GF-D8 (cell line): ENCODE measurements at places on chromosomes 6 and 20.

DNA sequence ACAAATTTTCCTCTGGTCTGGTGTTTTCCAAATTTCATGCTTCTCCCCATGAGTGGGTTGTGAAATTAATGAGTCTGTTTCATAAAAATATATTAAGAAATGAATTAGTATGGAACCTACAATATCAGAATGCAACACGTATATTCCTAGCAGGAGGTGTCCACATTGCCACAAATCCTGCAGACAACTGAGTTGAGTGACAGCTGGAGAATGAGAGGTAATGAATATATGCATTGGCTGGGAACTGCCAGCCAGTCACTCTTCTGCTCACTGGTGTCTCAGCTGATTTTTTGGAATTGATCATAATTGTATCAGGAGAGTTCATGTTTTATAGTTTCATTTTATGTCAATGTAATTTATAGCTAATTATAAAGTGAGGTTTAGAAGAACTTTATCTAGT is 6.3 kb upstream of the ARFGEF3 start:
- DNase-seq, result no peak

DNA sequence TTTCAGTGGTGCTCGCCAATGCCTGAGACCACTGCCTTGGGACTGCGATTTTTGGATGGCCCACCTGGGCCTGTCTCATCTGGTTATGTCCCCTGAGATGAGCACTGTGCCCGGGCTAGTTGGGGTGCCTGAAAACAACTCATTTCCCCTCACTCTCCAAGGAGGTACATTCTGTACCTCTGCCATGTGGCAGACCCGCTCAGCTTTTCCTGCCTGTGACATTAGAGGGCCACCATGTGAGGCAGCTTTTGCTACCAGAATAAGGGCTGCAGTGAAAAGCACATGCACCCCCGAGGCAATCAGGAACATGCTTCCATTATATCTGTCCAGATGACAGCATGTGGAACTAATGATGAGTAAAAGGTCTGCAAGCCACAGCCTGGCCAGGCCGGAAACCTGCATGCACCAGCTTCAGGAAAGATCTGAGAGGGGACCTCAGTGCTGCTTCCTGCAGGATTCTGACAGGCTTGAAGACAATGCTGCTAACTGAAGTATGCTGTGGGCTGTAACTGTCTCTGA is 11.3 kb upstream of the SRSF6 start:
- DNase-seq, result no peak

GRCh38 chr6:12522347-12522746 is 194.2 kb upstream of the PHACTR1 start:
- no peak for DNase-seq

GRCh38 chr6:27279513-27280063 is 32.1 kb downstream of the PRSS16 start:
- no peak for DNase-seq

GRCh38 chr6:144087789-144088426 is 7.5 kb downstream of the SF3B5 start:
- DNase-seq, result no peak

- no peak for DNase-seq
Measured at GRCh38 chr20:59567585-59568508, 36.5 kb upstream of the PHACTR3 start.

- DNase-seq, result no peak
Measured at GRCh38 chr20:58893355-58894120, 41.0 kb downstream of the GNAS start.

GRCh38 chr6:55388211-55388610 is 60.9 kb downstream of the GFRAL start:
- DNase-seq, result no peak

DNA sequence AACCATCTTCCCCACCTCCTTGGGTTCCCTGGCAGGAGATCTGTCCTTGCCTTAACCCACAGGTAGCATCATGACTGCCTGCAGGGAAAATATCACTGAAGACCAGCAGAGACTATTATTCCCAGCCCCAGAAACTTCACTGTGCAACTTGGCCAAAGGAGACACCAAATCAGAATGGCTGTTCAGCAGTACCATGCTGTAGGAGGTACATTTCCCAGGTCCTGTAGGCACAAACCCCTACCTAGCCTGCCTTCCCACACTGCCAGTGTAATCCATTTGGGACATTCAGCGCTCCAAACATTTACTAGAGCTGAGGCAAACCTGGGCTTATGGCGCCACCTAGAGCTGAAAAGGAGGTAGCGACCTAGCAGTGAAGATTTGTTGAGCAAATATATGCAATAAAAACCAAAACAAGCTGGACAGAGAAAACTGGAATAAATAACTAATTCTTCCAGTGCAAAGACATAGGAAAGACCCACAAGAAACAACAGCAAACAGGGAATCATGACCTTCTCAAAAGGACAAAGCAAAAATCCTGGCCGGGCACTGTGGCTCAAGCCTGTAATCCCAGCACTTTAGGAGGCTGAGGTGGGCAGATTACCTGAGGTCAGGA is 60.3 kb downstream of the VTA1 start:
- DNase-seq, result no peak

GRCh38 chr6:16676978-16677377 is 84.3 kb downstream of the ATXN1 start:
- no peak for DNase-seq

DNA sequence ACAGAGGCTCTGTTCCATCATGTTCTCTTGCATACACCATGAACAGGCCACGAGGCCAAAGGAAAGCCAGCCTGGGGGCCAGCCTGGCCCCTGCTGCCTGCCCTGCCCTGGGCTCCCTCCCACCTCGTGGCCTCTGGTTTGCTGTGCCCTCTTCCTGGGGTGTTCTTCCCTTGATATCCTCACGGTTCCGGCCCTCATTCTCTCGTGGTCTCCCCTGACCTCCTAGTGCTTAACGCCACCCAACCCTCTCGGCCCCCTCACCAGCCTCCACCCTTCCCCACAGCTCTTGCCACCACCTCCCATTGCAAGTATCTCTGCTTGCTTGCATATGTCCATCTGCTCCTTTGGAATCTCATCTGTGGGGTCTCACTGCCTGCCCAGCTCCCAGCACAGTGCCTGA is 73.0 kb downstream of the GNAS-AS1 start:
- DNase-seq, result no peak

GRCh38 chr6:16227048-16227562 is 11.3 kb upstream of the GMPR start:
- DNase-seq, result no peak

DNA sequence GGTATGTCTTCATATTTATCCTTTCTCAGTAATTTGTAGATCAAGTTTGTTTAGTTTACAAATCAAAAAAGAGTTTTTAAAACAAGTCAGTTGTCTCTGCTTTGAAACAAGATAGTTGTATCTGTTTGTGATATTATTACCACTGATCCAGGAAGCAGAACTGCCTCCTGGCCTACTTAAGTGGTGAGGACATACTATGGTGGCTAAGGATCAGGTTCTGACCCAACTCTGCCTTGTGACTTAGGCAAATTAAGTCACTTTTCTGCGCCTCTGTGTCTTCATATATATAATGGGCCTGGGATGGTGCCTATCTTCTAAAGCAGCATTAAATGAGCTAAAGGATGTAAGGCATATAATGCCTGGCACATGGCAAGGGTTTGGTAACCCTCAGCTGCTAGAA is 8.7 kb downstream of the ANKS1A start:
- no peak for DNase-seq
